ENCODE measurements at places on chromosomes 7 and 10.

GRCh38 chr10:61391281-61391680, 61.9 kb downstream of the TMEM26 start:
- no peak for DNase-seq

- DNase-seq = no peak
Observed at GRCh38 chr7:99920149-99920548, 819 bp upstream of the TRIM4 start.

DNA sequence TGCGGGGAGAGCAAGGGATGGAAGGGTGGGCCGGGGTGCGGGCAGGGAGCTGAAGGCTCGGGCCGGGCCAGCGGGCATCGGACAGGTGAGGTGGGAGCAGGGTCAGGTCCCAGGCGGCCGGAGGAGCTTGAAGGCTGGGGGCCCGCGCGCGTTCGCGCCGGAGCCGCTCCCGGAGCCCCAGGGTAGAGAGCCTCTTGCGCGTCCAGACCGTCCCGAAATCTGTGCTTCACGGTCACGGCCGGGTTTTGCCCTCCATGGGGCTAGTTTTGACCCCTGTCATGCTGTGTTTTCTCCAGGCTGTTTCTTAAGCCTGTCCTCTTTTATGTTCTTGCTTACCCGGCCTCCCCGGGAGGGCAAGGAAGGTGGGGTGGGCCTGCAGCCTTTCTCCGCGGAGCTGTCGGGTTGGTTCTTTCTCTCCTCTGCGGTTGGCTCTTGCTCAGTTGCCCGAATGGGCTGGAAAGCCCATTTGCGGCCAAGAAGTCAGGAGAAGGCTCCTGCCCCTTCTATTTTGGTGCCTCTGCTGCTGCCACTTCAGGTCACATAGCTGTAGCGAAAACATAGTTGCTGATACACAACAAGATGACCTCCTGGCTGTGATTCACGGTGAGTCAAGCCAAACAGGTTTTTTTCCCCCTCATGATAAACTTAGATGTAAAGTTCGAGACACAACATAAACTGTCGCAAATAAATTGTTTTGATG, 650 bp downstream of the UBE2D1 start:
- DNase-seq = peak; percentile 66

DNA sequence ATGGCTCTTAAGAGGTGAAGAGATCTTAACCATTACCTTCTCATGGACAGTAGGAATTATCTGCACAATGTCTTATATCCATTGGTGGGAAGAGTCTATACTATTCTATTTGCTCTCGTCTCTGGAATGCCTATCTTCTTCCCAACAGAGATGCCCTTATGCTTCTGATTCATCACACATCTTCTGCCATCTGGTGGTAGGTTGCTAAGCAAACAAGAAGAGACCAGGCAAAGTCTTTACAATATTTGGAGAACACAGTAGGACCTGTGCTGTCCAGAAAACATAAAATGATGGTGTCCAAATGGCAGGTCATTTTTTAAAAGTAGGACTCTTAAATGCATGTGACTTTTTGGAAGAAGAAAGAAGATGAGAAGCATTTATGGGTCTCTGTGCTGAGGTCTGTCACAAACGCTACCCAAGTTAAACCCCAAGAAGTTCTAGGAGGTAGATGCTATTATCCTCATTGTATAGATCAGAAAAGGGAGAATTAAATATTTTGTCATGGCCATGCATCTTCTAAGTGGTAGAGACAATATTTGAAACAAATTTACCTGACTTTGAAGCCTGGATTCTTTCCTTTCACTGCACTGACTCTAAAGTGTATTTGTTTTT, 67.8 kb upstream of the NXPH1 start:
- DNase-seq = no peak

GRCh38 chr10:26879744-26880143, 19.0 kb upstream of the ABI1 start:
- no peak for DNase-seq

DNA sequence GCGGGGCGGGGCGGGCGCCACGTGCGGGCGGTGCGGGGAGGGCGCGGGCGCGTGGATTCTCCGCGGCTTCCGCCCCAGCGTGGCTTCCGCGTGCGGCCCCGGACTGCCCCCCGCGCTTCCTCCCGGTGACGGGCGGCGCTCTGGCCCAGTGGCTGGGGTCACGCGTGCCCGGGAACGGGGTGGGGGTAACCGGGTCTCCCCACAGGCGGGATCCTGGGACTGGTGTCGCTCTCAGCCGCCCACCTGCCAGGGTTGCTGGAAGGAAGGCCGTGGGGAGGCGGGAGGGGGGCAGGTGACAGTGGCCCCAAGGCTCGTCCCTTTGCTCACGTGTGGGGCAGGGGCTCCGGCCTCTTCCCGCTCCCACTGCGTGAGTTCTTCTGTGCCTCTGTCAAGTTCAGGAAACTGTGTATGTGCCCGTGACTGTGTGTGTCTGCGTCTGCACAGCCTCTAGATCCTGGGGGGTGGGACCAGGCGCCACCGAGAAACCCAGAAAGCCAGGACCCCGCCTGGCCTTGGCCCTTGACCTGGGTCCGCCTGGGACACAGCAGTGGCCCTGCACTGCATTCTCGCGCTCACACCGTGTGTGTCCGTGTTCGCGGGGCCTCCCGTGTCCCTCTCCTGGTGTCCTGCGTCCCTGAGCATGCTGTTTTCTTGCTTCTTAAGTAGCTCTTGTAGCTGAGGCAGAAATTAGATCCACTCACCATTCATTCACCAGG, 919 bp downstream of the MAFK start:
- DNase-seq = peak; percentile 65
